Myocyte (in vitro differentiated cells): ENCODE measurements at places on chromosomes 11 and 22.

DNA sequence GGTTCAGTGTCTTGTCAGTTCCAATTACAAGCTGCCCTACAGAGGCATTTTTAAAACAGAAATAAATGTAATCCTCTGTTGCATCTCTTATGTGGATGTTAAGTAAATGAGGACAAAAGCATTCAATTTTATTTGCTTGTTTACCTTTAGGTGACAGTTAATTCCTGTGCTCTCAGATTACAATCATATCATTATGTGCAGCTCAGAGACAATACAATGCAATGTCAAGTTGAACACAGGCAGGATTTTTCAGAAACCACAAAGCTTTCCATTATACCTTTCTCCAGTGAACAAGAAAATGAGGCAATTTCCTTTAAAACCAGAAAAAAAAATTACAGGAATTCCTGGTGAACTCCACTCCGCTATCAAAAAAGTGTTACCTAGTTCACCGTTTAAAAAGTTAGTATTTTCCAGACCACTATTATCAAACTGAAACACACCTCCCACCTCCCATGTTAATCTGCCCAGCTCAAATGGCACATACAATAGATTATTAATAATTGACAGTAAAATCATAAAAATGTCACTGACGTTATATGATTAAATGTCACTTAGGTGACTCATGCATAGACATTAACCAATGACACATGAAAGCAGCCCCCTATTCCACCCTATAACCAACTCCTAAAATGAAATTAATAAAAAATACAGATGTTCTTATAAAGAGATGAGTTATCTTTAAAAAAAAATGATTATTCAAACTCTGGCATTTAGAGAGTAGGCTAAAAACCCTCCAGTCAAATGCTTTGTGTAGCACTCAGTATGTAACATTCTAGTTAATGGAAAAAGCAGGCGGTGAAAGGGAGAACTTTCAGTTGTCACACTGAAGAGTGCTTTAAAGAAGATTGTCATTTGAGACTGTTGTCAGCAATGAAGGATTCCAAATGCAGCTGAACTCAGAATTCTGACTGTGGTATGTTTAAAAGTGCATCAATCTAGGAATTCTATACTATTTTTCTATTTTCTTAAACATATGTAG is 98.6 kb downstream of the MUC15 start:
- no peak for DNase-seq

GRCh38 chr11:9681583-9682372 is 17.9 kb downstream of the SWAP70 start:
- DNase-seq, result no peak

GRCh38 chr11:114977651-114978050 is 299.3 kb downstream of the NXPE2 start:
- DNase-seq, result no peak

DNA sequence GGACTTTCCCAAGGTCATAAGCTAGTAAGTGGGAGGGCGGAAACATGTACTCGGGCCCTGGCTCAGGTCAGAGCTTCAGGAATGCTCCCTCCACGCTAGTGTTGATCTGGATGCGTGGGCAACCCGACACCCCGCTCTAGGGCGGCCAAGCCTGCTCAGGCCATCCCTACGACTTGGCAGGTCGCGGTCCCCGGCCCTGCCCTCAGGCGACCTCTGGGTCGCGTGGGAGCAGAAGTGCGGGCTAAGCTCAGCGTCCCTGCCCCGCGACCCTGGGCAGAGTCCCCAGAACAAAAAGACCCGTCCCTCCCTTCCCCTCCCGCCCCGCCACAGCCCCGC is 781 bp upstream of the TEF start:
- DNase-seq, result peak; percentile 74

DNA sequence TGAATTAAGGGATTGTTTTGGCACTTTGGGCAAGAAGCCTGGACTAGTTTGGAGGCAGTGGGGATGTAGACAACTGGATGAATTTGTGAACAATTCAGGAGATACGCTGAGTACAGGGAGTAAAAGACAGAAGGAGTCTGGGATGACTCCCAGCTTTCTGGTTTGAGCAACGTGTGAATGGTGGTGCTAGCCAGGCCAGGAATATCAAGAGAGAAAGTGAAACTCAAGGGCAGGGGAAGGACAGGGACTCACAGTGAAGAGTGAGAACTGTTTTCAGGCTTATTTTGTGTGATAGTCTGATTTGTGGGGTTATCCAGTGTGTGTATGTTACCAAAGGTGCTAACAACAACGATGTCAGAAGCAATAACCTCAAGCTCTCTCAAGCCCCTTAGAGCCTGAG is 15.9 kb downstream of the CHRM1 start:
- no peak for DNase-seq

DNA sequence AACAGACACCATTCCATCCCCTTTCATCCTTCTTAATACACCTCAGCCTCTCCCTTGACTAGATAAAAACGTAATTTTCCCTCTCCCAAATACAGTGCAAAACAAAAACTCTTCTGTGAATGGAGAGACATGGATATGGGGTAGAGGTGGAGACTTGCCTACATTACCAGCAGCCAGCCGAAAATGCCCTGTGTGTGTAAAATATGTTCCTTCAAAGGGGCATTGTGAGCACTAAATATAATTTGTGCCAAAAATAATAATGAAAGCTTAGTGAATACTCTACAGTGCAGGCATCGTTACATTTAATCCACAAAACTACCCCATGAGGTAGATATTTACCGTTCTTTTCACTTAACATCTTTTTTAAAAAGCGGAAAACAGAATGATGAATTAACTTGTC is 1.0 kb upstream of the TRIM44 start:
- no peak for DNase-seq

DNA sequence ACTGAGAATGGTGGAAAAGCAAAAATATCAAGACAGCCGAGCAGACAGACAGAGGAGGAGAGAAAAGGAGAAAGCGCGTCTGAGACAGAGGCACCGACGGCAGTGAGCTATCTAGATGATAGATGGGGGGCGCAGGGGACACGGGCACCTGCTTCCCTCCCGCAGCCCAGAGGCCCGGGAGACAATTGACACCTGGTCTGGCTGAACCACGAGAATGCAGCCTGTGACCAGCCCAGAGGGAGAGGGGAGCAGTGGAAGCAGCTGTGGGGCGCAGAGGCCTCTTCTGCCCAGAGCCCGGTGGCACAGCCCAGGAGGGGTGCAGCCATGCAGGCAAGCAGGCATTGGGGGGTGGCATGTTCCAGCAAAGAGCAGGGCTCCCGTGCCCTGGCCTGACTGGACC is 48.2 kb downstream of the ELFN2 start:
- peak; percentile 85 for DNase-seq

GRCh38 chr11:61820174-61820573 is 3.4 kb upstream of the FADS1 start:
- no peak for DNase-seq

GRCh38 chr11:6240781-6241180 is 1.9 kb downstream of the CNGA4 start:
- no peak for DNase-seq

DNA sequence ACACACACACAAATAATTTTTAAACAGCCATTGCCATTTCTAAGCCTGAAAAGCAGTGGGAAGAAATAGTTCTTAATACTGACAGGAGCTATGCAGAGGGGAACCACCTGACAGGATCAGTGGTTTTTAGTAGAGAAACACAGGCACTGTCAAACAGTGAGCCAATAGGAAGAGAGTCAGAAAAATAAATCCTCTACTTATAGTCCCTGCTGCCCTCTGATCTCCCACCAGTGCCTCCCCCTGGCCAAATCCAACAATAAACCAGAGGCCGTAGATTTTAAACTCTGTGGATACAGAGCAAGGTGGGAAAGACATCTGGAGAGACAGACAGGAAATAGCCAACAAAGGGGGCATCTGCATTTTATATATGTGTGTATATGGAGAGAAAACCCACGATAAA is 7.9 kb upstream of the OR56B4 start:
- no peak for DNase-seq

- no peak for DNase-seq
These were observed 23.6 kb downstream of the SULT4A1 start for GRCh38 chr22:43838571-43839307.

- DNase-seq, result peak; percentile 51
These were observed 22.8 kb downstream of the NPAT start for GRCh38 chr11:108199446-108200321.

DNA sequence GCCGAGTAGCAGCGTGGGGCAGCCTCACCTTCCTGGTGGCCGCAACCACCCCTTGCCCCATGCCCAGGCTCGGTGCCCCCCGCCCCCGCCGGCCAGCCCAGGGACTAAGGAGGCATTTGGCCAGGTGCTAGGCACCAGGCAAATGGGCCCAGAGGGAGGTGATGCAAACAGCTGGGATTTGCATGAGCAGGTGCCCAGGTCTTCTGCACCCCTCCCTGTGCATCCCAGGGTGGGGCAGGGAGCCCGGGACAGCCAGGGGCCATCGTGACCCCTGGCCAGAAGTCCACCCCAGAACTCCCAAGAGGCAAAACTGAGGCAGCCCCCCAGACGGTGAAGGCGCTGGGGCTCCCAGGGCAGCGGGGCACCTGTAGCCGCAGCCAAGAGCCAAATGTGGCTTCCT is 18.1 kb downstream of the TRPM5 start:
- DNase-seq, result no peak

GRCh38 chr11:110475671-110476070 is 45.9 kb downstream of the FDX1 start:
- no peak for DNase-seq

GRCh38 chr11:67438158-67438902 is 848 bp upstream of the PTPRCAP start:
- no peak for DNase-seq

DNA sequence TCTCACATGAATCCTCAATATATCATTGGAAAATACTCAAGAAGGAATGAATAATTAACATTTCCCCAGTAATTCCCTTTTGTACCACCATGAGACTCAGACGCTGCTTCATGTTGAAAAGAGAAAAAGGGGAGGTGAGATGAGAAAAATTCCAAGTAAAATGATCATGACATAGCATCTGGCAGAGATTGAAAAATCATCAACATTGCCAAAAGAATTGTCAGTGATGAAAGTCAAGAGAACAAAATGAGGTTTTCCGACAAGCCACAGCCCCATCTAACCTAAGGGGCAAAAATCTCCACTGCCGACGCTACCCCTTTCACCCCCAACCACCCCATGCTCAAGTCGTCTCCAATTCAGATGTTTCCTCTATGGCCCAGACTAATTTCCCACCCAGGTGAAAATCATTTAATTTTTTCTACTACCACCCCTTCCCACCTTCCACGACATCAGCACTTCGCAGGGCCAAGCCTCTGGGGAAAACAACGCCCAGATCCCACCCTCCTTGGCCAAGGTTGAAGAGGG is 1.2 kb downstream of the RAB6A start:
- DNase-seq, result peak; percentile 34

- no peak for DNase-seq
These were observed 15.8 kb downstream of the PHLDB1 start for GRCh38 chr11:118623269-118623655.

GRCh38 chr11:69554849-69555248 is 73.4 kb downstream of the LINC01488 start:
- peak; percentile 85 for DNase-seq

GRCh38 chr11:47464483-47464882 is 15.5 kb upstream of the RAPSN start:
- DNase-seq, result peak; percentile 79

GRCh38 chr22:43572710-43573109 is 160.9 kb downstream of the MPPED1 start:
- DNase-seq, result no peak

DNA sequence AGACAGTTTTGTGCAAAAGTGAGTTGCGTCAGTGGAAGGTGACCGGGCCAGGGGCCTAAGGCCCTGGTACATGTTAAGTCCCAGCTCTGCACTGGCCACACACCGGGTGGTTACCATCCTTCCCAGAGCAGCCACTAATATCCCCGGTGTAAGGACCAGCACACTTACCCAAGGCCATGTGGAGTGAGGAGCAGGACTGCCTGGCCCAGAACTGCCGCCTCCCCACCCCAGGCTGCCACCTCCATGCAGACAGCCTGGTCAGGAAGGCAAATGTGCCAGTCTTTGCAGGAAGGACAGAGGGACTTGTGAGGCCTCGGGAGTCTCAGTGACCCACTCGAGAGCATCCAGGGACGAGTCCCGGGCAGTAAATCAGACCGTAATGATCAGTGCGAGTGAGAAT is 102.9 kb downstream of the MORC2 start:
- no peak for DNase-seq

- no peak for DNase-seq
These were observed 2.9 kb upstream of the LRRC10B start for GRCh38 chr11:61505640-61506155.

- DNase-seq, result no peak
These were observed 13.2 kb downstream of the TANGO2 start for GRCh38 chr22:20034143-20034542.

DNA sequence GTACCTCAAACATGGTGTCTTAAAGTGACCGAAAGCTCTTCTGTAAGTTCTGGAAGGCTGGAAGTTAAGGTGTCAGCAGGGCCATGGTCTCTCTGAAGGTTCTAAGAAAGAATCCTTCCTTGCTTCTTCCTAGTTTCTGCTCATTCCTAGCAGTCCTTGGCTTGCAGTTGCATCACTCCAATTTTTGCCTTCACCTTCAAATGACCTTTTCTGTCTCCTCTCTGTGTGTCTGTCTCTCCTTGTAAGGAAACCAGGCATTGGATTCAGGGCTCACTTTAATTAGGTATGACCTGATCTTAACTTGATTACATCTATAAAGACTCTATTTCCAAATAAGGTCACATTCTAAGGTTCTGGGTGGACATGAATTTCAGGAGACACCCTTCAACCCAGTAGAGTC is 8.7 kb downstream of the AASDHPPT start:
- no peak for DNase-seq

GRCh38 chr11:74636630-74637184 is 44.3 kb downstream of the POLD3 start:
- DNase-seq, result peak; percentile 41

DNA sequence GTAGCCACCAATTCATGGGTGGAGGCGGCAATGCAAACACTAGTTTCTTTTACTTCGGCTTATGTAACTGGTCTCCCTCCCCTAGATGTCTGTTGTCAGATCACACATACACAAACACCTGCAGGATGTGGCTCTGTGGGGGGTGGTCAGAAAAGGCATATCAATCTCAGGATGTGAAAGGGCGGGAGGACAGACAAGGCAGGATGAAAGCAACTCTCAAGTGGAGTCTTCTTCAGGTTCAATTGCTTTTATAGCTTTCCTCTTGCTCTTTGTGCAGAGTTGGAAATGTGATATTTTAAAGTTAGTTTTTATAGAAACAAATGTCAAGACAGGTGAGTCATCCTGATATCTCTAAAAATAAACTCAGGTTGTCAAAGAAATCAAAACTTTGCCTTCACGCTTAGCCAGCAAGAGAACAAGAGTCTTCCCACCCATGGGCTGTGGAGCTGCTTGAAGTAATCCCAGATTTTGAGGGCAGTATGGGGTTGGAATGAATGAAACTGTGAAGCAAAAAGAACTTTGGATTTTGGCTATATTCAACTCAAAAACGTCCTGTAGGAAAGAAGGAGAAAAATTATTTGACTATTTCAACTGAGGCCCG is 423.4 kb downstream of the GUCY1A2 start:
- no peak for DNase-seq

- no peak for DNase-seq
These were observed 8.4 kb upstream of the OR52H1 start for GRCh38 chr11:5556596-5557188.

GRCh38 chr11:7516475-7516874 is 2.7 kb downstream of the PPFIBP2 start:
- no peak for DNase-seq
